Mucosa of gallbladder (tissue), 1 donor: ENCODE measurements at places on chromosomes 13 and 19. TPM values are rescaled to one million over a fixed set of nuclear protein-coding genes. Genes with fewer than 3 reads are reported as not detected.

The TEX29 gene
- 0.92 TPM for total RNA-seq

The EVI5L gene
- total RNA-seq, result 23.4 TPM

The CLDND2 gene
- total RNA-seq, result 0.92 TPM

The ODAD3 gene
- 1.4 TPM for total RNA-seq

The CELF5 gene
- 0.49 TPM for total RNA-seq
